ENCODE measurements at places on chromosomes 16 and 17.

DNA sequence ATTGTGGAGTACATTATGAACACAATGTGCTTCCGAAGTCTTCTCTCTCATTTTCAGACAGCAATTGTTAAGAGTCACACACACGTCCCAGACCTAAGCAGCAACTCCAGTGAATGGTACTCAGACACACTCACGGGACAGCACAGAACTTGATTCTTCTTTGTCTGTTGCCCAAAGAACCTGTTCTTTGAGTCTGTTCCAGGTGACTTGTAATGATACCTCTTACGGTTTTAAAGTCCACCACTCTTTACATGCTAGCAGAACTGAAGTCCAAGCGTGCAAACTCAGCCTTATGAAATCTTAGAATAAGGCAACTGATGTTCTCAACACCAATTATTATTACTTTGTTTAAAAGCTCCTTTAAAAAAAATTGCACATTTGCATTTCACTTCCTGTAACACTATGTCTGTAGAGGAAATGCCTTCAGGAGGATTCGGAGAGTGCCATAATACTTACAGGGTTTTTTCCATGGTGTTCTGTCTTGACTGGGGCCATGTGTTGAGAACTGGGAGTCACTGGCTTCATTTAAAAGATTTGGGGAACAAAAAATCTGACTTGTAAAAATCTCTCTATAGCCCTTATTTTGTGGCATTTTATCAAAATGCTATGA lies 48.1 kb downstream of the MARF1 start:
- no peak for DNase-seq

DNA sequence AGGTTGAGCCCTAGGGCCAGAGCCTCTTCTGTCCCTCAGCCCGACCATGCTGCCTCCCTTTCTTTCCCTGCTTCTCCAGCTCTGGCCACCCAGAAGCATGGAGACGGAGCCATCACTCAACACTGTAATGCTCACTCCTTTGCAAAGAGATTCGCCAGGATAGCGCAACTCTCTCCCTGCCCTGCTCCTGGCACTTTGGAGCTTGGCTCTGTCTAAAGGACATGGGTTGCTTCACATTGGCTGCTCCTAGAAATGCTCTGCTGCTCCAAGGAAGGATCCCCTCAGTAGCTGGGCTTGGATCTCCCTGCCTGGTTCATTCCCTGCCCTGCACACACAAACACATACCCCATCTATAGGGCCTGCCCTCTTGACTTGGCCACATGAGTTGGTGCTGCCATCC lies 76.0 kb downstream of the CLEC16A start:
- no peak for DNase-seq

DNA sequence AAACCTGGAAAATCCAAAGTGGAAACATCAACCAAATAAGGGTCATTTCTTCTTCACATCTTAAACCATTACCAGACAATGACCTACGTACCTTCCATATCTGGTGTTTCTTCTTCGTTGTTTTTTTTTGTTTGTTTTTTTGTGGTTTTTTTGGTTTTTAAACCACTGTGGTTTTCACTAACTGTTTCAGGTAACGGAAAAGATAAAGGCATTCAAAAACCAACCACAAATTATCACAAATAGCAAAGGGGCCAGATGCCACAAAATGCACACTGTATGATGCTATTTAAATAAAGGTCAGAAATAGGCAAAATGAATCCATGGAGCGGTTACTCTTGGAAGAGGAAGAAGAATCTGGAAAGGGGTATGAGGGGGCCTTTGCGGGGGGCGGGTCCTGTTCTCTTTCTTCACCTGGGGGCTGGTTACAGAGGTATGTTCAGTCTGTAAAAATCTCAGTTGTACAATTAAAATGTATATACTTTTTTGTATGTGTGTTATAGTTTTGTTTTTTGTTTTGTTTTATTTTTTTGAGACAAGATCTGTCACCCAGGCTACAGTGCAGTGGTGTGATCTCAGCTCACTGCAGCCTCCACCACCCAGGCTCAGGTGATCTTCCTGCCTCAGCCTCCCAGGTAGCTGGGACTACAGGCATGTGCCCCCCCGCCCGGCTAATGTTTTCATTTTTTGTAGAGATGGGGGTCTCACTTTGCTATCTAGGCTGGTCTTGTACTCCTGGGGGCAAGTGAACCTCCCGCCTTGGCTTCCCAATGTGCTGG lies 29.6 kb downstream of the LITAF start:
- no peak for DNase-seq

GRCh38 chr16:12303653-12304052 lies 327.1 kb downstream of the SNX29 start:
- no peak for DNase-seq

DNA sequence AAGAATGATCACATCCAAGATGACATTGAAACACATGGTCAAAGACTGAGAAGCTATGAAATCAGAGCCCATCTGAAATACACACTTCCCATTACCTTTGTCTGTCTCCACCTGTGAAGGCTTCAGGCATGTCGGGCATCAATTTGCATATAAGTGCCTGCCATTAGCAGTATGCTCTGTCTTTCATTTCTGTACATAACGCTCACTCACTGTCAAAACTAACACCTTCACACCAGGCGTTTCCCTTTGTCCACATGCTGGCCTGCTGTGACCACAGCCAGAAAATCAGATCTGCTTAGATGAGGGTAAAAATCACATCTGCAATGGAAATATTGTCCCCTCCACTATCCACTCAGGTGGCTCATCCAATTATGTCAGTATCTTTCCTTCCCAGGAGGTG lies 524.8 kb downstream of the TOX3 start:
- no peak for DNase-seq

- no peak for DNase-seq
Observed at GRCh38 chr16:66851166-66851964, 7.2 kb downstream of the CA7 start.

GRCh38 chr16:77558786-77559185 lies 124.0 kb upstream of the ADAMTS18 start:
- DNase-seq, result no peak

- peak; percentile 92 for DNase-seq
Observed at GRCh38 chr16:80932708-80933095, 74.0 kb downstream of the CMC2 start.

DNA sequence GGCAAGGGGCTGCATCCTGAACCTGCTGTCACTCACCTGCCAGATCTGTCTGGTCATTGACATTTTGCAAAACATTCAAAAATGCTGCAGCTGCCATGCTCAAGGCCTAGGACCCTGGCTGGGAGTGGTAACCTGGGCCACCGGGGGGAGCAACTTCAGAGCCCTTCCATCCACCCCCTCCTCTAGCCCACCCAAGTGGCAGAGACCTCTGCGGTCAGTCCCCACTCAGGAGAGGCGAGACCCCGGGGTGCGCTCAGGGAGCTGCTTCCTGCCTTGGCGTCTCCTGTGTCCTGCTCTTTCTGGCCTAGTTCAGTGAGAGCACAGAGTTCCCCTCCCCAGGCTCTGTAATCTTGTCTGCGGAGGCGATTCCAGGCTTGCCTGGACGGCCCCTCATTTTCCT lies 108.8 kb downstream of the CCDC182 start:
- DNase-seq, result no peak

DNA sequence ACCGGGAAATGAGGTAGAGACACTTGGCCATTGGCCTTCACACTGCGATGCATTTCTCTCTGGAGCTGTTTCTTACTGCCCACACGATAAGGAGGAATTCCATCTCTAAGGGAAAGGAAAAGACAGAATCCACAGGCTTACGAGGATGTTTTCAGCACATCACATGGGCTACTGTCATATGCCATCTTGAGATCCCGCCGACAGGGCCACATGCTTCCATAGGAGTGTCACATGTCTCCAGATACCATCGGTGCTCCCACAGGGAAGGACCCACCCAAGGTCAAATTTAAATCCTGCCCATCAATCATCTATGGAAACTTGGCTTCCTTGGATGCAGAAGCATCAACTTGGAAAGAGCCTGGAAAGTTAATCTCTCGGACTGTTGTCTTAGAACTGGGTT lies 20.0 kb downstream of the AXIN2 start:
- DNase-seq, result no peak

DNA sequence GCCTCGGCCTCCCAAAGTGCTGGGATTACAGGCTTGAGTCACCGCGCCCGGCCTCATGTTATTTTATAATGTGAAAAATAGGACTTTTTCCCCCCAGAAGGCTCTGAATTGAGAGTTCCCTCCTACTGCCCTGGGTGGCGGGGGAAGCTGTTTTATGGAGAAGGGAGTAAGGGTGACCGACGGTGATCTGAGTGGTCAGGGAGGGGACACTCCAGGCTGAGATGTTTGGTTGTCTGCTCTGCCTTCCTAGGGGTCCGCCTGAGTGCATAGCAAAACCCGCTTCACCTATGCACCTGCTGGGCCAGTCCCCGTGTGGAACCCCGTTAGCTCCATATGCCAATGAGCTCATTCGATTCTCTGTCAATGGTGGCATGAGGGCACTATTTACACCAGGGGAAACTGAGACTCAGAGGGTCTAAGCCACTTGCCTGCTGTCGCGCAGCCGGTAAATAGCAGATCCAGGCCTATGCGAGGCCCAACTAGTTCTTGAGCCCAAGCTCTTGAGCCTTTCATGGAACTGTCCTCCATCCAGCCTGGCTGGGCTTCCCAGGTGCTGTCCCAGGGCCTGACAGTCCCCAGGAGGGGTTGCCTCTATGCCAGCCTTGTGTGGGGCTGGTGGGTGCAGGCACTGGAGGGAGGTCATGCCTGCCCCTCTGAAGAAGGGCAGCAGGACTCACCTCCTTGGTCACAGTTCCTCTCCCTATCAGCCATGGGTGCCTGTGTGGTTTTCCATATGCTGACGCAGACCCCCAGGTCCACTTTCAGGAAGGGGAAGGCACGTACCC lies 1.7 kb upstream of the GJD3 start:
- DNase-seq, result no peak

GRCh38 chr16:83973077-83973476 lies 5.0 kb downstream of the NECAB2 start:
- DNase-seq, result no peak

DNA sequence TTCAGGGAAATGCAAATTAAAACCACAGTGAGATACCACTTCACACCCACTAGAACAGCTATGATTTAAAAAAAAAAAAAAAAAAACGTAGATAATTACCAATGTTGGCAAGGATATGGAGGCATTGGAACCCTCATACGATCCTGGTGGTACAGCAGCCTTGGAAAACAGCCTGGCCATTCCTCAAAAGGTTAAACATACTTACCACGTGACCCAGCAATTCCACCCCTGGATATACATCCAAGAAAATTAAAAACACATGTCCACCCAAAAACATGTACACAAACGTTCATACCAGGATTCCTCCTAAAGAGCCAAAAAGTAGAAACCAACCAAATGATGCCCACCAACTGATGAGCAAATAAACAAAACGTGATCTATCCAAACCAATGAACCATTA lies 68.1 kb downstream of the GAS7 start:
- peak; percentile 77 for DNase-seq

GRCh38 chr16:100989-101388 lies 23.0 kb downstream of the MPG start:
- DNase-seq, result no peak

DNA sequence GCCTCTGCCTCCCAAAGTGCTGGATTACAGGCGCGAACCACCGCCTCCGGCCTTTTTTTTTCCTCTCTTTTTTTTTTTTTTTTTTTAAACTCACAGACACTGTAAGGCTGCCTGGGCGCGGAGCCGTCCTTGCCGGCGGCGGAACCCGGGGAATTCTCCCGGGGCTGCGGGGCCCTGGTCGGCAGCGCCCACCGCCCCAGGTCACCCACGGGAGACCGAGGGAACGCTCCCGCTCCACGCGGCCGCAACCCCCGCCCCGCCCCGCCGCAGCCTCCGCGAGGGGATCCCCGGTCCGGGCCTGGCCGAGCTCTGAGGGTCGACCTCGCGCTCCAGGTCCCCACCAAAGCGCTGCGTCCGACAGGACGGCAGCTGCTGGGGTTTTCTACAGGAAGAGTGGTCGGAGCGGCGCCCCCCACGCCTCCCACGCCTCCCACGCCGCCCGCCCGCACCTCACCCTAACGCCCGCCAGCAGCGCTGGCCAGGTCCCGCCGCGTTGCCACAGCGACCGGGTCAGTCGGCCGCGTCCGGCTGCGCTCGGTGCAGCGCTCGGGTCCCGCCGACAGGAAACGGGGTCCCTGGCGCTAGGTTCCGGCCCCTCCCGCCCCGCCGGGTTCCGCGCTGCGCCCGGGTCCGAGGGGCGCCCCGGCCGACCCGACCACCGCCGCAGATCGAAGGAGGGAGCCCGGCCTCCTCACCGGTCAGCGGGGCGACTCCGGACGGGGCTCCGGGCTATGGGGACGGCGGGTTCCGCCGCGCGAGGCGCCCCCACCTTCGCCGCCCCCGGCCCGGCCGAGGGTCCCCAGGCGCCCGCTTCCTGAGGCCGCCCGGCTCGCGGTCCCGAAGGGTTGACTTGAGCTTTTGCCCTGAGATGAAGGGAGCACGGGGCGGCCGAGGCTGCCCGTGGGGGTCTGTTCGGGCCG lies at the start of gene CCDC57:
TSS of gene CCDC57 (minus strand) at position 512 of the 920 bp plus-strand sequence. CDS start 10,898 bp downstream, outside the sequence.
- DNase-seq, result peak; percentile 74

DNA sequence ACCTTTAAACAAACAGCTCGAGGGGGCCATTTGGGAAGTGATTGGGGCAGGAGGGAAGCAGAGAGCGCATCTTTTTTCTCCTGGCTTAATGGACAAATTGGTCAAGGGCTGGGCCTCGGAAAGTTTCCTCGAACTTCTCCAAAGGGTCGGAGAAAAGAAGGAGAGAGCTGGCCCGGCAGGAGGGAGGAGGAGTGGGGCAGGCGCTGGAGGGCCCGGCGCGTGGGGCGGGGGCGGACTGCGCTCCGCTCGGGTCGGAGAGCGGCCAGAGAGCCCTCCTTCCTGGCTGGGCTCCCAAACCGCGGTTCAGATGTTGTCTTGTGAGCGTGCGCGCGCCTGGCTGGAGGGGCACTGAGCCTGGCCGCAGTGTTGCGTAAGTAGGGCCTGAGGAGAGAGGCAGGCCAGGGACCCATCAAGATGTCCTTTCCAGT lies 1.2 kb downstream of the MMP2 start:
- peak; percentile 91 for DNase-seq

GRCh38 chr17:2198927-2199326 lies 104.7 kb downstream of the SMG6 start:
- peak; percentile 97 for DNase-seq

GRCh38 chr17:48004983-48005382 lies 32.6 kb downstream of the COPZ2 start:
- no peak for DNase-seq

DNA sequence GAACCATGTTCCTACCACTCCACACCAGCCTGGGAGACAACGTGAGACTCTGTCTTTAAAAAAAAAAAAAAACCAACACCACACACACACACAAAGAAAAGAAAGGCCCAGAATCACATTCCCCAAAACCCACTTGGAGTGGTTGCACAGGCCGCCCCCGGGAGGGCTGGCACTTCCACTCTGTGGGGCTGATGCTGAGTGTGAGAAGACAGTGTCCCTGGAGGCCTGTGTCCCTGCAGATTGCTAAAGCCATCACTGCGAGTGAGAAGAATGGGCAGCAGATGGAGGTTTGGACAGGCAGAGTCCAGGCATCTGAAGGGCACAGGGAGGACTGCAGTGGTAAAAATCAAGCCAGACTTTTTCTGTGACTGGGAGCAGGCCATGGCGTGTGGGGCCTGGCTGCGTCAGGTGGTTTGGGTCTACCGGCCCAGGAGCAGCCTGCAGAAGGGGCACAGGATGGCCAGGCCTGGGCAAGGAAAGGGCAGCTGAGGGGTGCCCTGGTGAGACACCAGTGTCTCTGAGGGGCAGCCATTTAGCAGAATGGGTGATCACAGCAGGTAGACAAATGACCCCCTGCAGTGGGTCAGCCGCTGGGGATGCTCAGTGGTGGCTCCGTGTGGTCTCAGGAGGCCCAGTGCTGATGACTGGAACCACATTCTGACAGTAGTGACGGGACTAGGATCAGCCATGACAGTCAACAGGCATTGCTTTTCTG lies 13.1 kb downstream of the CTRB2 start:
- DNase-seq, result no peak
